Right lobe of liver (tissue), 6 donors: ENCODE measurements at places on chromosomes 3 and 15. TPM values are rescaled to one million over a fixed set of nuclear protein-coding genes. Genes with fewer than 3 reads are reported as not detected.
A peak's percentile ranks its signal among the peaks of the same experiment; 100 is the strongest.

COLQ gene
- 1.2 TPM for total RNA-seq

- H3K4me1 ChIP-seq = no peaks in the 10 kb centered on the region
- no peak overlapping the region for H3K27ac ChIP-seq
- H3K4me3 ChIP-seq = no peak overlapping the region
- no peaks in the 10 kb centered on the region for H3K36me3 ChIP-seq
- H3K27me3 ChIP-seq = no peaks in the 10 kb centered on the region
- DNase-seq = no peak
These were observed 1.4 kb downstream of the ACTC1 start for GRCh38 chr15:34793901-34794300.

NUP210 gene
- 17.6 TPM for total RNA-seq

DNA sequence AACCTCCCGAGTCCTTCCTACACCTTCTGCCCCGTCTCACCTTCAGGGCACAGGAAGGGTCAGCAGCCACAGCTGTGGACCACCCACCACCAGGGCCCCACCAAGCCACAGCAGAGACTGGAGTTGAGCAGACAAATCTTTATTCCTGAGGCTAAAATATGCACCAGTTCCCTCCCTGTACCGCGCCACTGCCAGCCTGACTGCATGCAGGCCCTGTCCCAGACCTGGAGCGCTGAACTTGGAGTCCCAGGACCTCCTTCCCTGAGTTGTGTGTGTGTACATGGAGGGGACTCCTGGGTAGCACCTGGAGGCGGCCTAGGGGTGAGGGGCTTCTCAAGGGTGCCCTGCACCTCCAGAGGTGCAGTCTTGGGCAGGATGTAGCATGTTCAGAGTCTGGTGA lies 4.0 kb upstream of the TMEM89 start:
- H3K4me1 ChIP-seq = no peaks in the 10 kb centered on the region
- peaks cover 7% of the 10 kb centered on the region for H3K36me3 ChIP-seq
- DNase-seq = no peak
- no peak overlapping the region for H3K4me3 ChIP-seq

DNA sequence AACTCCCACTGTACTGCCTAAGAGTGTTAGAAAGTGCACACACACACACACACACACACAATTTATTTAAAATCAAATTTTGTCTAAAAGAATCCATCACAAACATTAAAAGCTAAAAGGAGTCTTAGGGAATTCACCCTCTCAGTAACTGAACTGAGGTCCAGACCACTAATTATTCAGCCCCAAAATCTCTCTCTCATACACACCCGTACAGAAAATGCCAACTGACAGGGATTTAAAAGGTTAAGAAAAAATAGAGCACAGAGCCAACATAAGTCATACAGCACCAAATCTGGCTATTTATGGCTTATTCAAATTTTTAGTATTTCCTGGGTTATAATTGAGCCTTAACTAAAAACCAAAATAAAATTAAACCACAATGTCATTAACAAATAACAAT lies 20.7 kb downstream of the GBE1 start:
- no peak overlapping the region for H3K27ac ChIP-seq
- H3K27me3 ChIP-seq = no peaks in the 10 kb centered on the region

DNA sequence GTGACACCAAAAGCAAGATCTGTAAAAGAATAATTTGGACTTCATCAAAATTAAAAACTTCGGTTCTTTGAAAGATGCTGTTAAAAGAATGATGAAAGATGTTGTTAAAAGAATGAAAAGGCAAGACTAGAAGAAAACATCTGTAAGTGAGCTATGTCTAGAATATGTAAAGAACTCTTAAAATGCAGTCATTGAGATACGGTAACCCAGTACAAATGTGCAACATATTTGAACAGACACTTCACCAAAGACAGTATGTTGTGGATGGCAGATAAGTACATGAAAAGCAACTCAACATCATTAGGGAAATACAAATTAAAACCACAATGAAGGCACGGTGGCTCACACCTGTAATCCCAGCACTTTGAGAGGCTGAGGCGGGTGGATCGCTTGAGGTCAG lies 139.5 kb downstream of the LRIG1 start:
- no peak overlapping the region for H3K4me3 ChIP-seq
- H3K27me3 ChIP-seq = no peaks in the 10 kb centered on the region
- H3K36me3 ChIP-seq = no peaks in the 10 kb centered on the region
- H3K4me1 ChIP-seq = no peaks in the 10 kb centered on the region
- no peak overlapping the region for H3K27ac ChIP-seq

- H3K36me3 ChIP-seq = no peaks in the 10 kb centered on the region
- H3K27ac ChIP-seq = peak overlapping the region; percentile 94
- H3K4me3 ChIP-seq = peak overlapping the region; percentile 33
- no peaks in the 10 kb centered on the region for H3K4me1 ChIP-seq
These were observed 1.3 kb upstream of the MEF2A start for GRCh38 chr15:99564221-99565048.

DNA sequence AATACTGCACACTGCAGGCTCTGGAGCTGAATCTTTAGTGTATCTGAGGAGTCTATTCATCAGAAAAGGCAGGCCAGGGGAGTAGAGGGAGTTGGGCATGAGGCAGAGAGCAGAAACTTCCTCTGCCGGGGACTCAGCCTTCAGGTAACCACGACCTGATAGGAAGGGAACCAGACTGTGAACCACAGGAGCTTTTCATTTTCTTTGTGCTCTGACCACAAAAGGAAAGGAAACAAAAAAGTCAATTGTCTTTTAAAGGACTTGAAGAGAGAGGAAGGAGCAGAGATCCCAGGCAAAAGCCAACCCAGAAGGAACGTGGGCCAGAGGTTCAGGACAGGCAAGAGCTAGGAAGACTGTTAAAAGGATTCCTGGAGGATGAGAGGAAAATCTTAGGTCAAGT lies 573.3 kb downstream of the EPHB1 start:
- H3K4me1 ChIP-seq = no peaks in the 10 kb centered on the region
- no peak for DNase-seq
- H3K4me3 ChIP-seq = no peak overlapping the region
- H3K27ac ChIP-seq = no peak overlapping the region
- H3K27me3 ChIP-seq = no peaks in the 10 kb centered on the region

DNA sequence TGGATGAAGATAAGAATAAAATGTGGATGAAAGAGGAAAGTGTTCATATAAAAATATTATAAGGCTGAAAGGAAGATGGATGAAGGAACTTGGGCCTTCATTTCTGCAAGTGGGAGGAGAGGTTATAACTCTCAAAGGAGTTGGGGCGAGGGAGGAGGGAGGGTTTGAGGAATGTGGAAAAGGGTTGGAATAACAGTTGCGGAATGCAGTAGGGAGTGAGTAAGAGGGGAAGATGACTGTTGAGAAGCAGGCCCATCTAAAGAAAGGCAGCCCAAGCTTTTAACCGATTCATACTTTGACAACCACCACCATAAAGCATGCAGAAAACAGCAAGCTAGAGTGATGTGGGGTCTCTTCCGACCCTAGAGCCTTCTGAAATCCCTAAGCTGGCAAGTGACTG lies 8.3 kb upstream of the TM4SF4 start:
- no peak overlapping the region for H3K27ac ChIP-seq
- no peak for DNase-seq
- H3K27me3 ChIP-seq = no peaks in the 10 kb centered on the region
- no peaks in the 10 kb centered on the region for H3K36me3 ChIP-seq
- H3K4me1 ChIP-seq = no peaks in the 10 kb centered on the region
- H3K4me3 ChIP-seq = no peak overlapping the region

DNA sequence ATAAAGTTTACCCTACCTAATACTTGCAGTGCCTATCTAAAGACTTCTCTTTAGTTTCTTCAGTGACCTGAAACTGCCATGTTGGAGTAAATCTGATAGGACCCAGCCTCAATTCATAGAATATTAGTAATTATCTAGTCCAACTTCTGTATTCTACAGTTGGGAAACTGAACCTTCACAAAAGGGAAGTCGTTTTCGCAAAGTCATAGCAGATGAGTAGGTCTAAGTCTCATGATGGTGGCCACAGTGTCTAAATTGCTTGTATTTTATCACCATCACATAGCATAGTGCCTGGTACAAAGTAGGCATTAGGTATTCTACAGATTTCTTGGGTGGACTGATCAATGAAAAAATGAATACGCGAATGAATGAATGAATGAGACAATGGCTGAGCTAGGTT lies 8.4 kb downstream of the GMNC start:
- H3K4me3 ChIP-seq = no peak overlapping the region
- no peak overlapping the region for H3K27ac ChIP-seq
- no peaks in the 10 kb centered on the region for H3K36me3 ChIP-seq
- H3K27me3 ChIP-seq = no peaks in the 10 kb centered on the region
- DNase-seq = no peak

- no peaks in the 10 kb centered on the region for H3K36me3 ChIP-seq
- no peak for DNase-seq
- H3K27ac ChIP-seq = no peak overlapping the region
- H3K4me1 ChIP-seq = no peaks in the 10 kb centered on the region
- H3K4me3 ChIP-seq = no peak overlapping the region
These were observed 212.3 kb downstream of the RPLP1 start for GRCh38 chr15:69664572-69665571.

- H3K27ac ChIP-seq = no peak overlapping the region
- H3K36me3 ChIP-seq = no peaks in the 10 kb centered on the region
- no peaks in the 10 kb centered on the region for H3K4me1 ChIP-seq
These were observed 53.1 kb upstream of the GK5 start for GRCh38 chr3:142278451-142278850.

GRCh38 chr15:39344662-39345141 lies 236.2 kb upstream of the THBS1 start:
- no peak for DNase-seq
- no peak overlapping the region for H3K27ac ChIP-seq
- no peak overlapping the region for H3K4me3 ChIP-seq
- H3K27me3 ChIP-seq = no peaks in the 10 kb centered on the region
- H3K36me3 ChIP-seq = no peaks in the 10 kb centered on the region
- H3K4me1 ChIP-seq = no peaks in the 10 kb centered on the region

ARGFX gene
- not detected for total RNA-seq

DNA sequence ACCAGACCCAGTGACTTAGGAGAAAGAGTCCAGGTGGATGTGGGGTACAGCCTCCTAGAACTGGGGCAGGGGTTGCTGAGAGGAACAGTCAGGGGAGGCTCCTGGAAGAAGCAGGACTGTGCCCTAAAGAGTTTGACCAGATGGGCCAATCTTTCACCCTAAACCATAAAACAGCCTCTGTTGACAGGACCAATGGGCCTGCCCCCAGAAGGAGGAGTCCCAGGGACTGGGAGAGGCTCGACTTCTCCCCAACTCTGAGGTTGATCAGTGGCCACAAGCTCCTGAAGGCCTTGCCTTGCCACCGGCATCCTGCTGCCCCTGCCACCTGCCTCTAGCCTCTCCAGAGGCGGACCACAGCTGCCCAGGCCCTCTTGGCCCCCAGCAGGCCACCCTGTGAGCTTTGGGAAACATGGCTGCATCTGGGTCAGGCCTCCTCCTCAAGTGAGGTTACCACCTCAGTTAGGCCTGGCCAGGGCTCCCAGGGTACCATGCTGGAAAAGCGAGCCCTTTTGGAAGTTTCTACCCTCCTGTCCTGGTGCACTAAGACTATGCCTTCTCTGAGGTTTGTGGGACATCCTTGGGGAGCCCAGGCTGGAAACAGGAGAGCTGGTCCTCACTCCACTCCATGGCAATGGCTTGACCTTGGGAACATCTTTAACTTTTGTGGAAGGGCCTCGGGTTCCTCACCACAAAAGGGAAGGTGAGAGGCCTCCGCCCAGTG lies 2.8 kb downstream of the VIPR1 start:
- no peak overlapping the region for H3K27ac ChIP-seq
- no peaks in the 10 kb centered on the region for H3K4me1 ChIP-seq
- no peaks in the 10 kb centered on the region for H3K27me3 ChIP-seq
- peak; percentile 35 for DNase-seq
- H3K4me3 ChIP-seq = no peak overlapping the region

ZNF80 gene
- not detected for total RNA-seq

TTC21A gene
- total RNA-seq = 3.0 TPM

P2RY12 gene
- total RNA-seq = 1.1 TPM

GRCh38 chr3:107752202-107752990 lies 229.6 kb downstream of the BBX start:
- no peaks in the 10 kb centered on the region for H3K27me3 ChIP-seq
- no peak overlapping the region for H3K4me3 ChIP-seq
- no peaks in the 10 kb centered on the region for H3K4me1 ChIP-seq
- DNase-seq = no peak

DNA sequence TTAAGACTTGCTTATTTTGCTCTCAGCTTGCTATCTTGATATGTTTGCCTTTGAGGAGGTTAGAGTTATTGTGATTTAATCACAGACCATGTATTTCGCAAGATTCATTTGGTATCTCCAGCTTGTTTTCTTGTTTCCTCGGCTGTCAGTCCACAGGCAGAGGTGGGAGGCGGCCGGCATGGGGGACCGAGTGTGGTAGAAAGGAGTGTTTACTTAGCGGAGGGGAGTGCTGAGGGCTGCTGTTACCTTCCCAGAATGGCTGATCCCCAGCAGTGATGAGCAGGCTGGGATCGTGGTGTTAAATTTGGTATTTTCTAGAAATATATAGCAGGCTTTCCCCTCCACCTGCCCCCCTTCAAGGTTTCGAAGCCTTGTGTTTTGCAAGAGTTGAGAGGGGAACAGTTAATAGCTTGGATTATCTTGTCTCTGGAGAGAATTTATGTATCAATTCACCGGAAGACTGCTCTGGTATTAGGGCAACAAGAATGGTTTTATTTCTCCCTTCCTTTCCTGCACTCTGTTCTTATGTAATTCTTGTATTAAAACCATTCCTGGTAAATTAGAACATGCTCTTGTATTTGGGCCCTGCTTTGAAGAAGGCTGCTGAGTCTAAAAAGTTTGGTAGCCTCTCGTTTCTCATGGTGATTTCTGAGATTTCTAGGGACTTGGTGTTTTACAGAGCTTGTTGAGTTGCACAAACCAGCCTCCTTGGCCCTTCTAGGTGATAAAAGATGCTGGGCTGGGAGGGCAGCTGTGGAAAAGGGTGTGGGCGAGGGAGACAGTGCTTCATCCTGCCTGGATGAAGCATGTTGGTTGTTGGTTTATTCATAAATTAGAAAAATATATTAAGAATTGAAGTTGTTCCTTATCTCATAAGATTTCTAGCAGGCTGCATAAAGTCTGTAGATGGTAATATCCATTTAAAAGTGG lies 151.4 kb downstream of the IGF1R start:
- DNase-seq = no peak
- H3K27ac ChIP-seq = no peak overlapping the region
- H3K4me3 ChIP-seq = no peak overlapping the region
- H3K36me3 ChIP-seq = no peaks in the 10 kb centered on the region
- H3K4me1 ChIP-seq = no peaks in the 10 kb centered on the region

MOBP gene
- not detected for total RNA-seq

FAM162A gene
- 57.0 TPM for total RNA-seq

SCAMP5 gene
- total RNA-seq = 15.7 TPM

ZDHHC19 gene
- total RNA-seq = 0.43 TPM

DNA sequence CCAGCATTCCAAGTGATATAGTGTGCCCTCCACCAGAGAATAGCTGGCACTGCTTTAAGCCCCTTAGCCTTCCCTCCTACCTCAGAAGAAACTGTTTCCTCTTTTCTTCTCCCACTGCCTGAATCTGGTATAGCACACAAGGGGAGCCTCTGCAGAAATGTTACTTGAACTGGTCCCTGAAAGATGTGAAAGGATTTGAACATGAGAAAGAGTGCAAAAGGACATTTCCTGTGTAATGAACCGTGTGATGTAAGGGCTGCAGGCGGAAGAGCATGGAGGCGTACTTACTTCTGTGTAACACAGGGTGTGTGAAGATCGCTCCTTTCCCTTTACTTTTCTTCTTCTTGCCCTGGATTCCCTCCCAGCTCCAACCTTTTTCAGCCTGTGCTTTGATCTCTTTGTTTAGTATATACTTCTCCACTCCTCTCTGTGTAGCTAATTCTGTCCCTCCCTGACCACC lies 8.4 kb downstream of the TMOD3 start:
- H3K36me3 ChIP-seq = no peaks in the 10 kb centered on the region
- DNase-seq = no peak
- H3K27ac ChIP-seq = no peak overlapping the region
